ENCODE measurements at places on chromosomes 3 and 15.

DNA sequence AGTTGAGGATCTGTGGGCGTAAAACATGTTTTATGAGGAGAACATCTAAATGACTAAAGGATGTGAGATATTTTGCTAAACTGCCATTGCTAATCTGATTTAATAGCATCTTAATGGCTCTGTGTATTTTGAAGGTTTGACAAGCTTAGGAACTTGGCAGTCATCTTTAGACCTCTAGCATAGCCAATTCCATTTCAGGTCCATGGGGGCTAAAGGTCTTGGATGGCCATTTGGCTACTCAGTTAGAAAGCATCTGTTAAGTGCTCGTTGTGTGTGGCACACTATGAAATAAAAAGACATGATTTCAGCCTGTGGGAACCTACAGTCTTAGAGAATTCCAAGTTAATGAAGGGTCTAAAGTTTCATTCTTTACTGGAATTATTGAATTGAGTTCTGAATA, 236.2 kb downstream of the IL5RA start:
- DNase-seq = no peak

- no peak for DNase-seq
Observed at GRCh38 chr3:126485956-126486355, 10.3 kb upstream of the ZXDC start.

- no peak for DNase-seq
Observed at GRCh38 chr3:182330646-182331045, 462.7 kb upstream of the ATP11B start.

DNA sequence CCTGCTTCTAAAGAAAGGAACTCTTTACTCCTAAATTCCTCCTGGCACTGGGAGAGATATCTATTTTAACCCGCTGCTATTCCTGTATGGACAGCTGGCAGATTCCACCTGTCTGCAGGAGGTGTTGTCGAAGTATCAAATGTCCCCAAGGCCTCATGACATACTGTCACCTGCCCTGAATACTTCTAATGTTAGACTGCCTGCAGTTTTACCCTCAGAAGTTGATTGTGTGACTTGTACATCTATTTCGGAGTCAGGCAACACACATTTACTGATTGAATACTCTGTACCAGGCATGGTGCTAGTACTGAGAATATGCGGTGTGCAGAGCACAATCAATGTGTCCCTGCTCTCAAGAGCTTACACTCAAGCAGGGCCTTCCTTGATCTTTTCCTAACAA, 38.6 kb downstream of the PDZRN3 start:
- DNase-seq = no peak

GRCh38 chr3:98058244-98058960, 23.3 kb upstream of the GABRR3 start:
- DNase-seq = no peak

DNA sequence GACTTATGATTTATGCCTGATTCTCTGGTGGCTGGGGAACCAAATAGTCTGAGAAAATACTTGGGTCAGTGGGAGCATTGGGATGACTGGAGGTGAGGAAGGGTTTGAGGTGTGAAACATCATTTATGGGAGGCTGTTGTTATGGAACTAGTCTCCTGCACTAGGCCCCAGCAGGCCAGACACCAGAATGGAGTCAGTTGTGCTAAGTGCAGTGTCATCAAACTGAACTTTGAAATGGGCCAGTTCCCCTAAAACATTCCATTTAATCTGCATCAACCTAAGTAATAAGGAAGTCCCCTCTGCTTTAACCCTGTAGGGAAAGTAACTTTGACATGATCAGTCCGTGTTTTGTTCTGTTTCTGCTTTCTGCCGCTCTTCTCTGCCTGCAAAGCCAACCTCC, 44.9 kb upstream of the KLHL25 start:
- no peak for DNase-seq

GRCh38 chr3:28286595-28286994, 45.2 kb downstream of the CMC1 start:
- no peak for DNase-seq

DNA sequence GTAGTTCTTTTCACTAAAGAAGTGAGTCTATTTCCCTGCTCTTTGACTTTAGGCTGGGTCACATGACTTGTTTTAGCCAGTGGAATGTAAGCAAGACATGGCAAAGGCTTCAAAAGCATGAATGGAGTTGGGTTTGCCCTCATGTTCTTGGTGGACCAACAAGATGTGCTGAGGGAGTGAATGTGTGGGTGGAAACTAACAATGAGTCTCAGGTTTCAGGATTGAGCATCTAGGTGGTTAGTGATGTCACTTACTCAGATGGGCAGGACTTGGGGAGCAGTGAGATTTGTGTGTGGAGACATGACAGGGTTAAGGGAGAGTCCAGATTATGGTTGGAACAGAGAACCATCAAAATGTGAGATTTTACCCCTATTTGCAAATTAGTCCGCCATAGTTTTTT, 181.4 kb upstream of the UBE2E1 start:
- DNase-seq = no peak

- DNase-seq = no peak
Observed at GRCh38 chr3:48387634-48388033, 15.6 kb downstream of the FBXW12 start.

GRCh38 chr3:119292666-119293065, 1.5 kb upstream of the ARHGAP31 start:
- DNase-seq = no peak

GRCh38 chr15:74783072-74783807, 1.4 kb downstream of the CSK start:
- DNase-seq = no peak

DNA sequence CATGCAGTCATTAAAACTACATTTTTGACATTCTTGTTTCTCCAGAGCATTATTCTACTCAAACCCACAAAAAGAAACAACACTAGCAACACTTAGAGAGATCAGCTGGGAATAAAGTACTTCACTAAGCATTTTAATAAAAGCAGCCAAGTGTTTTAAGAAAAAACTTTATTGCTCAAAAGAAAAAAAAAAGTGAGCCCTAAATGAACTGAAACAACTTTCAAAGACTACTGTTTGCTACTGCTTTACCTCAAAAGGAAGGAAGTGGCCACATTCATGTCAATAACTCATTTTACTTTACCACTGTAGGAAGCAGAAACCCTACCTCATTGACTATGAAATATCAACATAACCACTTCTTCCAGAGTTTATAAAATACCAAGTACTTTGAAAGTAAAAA, 91.3 kb downstream of the UACA start:
- DNase-seq = no peak

DNA sequence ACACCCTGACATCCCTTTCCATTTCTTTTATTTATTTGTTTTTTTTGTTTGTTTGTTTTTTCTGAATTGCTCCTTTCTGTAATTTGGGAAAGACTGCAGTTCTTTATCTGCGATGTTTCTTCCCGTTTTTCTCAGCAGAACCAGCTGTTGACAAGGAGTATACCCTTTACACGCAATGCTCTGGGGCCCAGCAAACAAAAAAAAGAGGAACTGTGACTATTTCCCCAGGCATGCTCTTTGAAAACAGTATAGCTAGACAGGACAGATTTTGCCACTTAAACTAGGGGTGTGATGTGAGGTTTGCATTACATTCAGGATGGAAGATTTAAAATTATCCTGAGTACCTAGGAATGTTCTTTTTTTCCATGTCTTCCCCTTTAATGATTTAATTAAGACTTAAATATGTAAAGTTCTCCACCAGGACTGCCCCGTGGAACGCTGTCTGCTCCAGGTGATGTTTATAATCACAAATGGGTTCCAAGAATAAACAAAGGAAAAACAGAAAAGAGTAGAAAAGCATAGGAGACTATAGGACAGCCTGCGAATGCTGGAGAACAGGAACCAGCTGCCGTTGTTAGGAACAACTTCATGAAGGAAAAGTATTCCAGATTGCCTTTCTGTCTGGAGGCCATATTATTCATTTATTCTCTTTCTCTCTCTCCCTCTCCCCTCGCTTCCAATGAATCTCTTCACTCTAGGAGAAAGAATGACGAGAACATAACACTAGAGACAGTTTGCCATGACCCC, 43.3 kb downstream of the TGFBR2 start:
- DNase-seq = no peak

DNA sequence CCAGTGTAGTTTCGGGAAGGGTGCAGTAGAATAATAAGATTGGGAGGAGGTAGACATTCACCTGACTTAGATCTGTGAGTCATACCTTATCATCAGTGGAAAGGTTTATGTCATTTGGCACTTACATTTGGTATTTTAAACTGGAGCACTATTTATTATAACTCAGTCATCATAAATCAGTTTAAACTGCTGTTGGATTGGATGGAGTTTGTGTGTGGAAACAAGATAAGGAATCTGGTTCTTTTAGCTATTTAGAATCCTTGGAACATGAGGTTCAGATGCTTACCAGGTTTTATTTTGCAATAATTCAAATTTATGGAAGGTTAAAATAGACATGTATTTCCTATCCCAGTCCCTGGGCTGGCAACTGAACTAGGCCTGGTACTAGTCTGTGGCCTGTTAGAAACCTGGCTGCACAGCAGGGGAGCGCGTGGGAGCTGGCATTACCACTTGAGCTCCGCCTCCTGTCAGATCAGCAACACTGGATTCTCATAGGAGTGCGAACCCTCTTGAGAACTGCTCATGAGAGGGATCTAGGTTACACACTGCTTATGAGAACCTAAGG, 34.5 kb downstream of the ZFAND6 start:
- DNase-seq = no peak

- DNase-seq = no peak
Observed at GRCh38 chr15:56732886-56733135, 498 bp downstream of the ZNF280D start.

GRCh38 chr15:93261845-93262244, 172.8 kb upstream of the RGMA start:
- no peak for DNase-seq

- no peak for DNase-seq
Observed at GRCh38 chr3:29385046-29385830, 104.4 kb downstream of the RBMS3 start.

DNA sequence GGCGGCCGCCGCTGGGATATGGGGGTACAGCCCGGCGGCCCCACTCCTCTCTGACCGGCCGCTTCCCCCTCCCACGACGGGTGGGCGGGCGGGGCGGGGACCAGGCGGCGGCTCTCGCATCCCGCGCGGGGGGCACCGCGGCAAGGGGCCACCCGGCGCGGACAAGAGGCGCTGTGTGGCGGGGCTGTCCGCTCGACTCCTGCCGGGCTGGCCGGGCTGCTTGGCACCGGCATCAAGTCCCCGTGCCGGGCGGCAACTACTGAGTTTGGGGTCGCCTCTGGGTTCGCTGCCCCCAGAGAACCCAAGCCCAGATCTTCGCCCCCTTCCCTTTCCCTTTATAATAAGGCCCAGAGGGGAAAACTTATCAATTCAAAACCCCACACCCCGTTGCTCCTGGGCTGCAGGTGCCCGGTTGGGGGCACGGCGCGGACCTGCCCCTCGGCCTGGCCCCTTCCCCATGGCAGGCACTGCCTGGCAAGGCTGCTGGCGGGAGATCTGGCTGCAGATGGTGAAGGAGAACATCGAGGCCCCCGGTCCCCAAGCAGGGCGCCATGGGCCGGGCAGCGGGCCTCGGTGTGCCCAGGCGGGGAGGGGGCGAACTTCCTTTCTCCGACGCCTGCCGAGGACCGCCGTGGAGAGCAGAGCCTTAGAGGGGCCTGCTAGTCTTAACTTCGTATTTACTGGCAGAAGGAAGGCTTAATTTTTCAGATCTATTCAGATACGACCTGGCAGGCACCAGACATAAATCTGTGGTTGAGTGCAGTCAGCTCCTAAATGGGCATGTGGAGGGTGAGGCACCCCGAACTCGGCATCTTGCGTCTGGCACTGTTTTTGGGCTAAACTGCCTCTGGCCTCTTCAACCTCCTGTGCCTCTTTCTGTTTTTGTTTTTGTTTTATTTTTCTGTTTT, 911 bp downstream of the APBA2 start:
- no peak for DNase-seq

DNA sequence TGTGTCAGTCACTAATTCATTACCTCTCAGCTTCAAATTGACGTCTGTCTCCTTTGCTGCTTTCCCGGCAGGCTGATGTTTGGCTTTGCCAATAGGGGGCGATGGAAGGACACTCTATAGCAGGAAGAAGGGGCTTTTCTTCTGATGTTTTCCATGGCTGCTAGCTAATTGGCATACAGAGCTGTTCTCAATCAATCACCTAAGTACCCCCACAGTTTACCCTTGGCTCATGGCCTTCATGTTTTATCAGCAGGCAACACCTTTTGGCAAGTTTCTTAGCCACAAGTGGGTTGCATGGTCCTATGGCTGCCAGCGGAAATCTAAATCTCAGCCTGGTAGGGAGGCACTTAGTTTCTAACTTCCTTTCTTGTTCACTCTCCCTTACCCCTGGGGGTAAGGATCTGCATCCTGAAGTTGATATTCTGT, 45.0 kb downstream of the ESYT3 start:
- no peak for DNase-seq

DNA sequence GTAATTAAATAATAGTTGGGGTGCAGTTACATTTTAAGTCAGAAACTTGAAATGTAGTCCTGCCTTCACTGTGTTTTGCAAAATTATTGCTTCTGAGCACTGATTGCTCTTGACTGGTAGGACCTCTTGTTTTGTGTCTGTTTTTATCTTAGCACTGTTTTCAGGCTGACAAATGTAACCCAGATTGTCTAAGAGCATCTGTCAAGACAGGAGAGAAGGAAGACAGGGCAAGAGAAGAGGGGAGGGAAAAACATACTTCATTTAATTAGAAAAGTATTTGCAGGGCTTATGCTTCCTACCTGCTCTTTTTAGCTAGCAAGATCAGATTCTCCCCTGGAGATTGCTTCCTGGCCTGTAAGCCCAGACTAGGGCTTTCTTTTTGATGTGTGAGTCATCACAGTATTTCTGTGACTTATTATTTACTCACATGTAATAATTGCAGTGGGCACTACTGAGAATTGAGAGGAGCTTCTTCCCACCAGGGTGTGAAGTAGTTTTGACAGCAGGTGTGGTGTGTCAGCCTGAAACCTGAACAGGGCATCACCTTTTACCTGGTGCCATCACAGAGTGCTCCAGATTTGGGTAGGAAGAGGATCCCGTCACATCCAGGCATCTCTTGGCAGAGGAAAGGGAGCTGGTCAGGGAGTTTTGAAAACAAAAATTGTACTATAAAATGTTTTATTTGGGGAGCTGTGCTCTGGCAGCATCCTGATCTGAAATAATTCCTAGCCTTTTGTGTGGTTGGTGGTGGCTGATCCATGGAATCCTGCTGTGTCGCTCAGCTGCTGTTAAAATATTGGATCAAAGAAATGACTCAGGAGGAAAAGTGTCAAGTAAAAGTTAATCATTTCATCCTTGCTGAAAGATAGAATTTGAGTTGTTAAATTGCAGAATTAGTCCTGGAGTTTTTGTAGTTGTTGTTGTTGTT, 98.2 kb downstream of the TMEM108 start:
- no peak for DNase-seq

All from T follicular helper cell (primary cell).